ENCODE measurements at places on chromosomes 3 and 15.

GRCh38 chr3:182509844-182510460, 283.4 kb upstream of the ATP11B start:
- no peak for DNase-seq

DNA sequence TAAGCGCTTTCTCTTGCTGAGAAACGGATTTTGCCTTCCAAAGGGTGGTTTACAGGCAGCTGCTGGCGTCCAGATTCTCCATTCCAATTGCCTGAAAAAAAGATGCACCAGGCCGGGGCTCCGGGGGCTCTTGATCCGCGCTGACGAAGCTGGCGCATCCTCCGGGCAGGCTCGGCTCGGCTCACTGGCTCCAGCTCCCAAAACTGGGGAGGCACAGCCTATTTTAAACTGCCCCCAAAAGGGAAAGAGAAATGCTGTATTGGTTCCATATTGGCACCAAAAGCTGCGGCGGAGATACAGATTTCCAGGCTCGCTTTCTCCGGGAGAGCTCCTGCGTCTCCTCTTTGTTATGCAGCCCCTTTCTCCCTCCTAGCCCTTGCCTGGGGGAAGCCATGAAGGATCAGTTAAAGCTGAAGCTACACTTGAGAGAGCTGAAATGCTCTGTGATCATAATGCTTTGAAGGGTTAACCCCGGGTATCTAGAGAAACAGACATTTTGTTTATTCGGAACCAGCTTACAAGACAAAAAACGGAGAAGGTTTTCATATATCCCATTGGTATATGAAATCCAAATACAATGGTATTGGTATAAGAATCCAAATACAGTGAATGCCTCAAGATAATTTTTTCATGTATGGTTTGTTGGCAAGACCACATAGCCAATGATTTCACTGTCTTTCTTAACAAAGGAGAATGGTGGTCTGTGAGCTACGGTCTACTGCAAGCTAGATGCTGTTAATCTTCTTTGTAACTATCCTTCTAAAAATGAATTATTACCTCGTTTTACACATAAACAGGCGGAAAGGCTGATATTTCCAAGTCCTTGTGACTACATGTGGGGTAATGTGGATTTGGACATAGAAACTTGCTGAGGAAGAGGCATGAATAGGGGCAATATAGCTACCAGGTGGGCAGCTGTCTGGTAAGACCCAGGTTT, 693 bp downstream of the CD200 start:
- no peak for DNase-seq

- no peak for DNase-seq
These were observed 317.3 kb downstream of the TLE3 start for GRCh38 chr15:69780374-69780773.

DNA sequence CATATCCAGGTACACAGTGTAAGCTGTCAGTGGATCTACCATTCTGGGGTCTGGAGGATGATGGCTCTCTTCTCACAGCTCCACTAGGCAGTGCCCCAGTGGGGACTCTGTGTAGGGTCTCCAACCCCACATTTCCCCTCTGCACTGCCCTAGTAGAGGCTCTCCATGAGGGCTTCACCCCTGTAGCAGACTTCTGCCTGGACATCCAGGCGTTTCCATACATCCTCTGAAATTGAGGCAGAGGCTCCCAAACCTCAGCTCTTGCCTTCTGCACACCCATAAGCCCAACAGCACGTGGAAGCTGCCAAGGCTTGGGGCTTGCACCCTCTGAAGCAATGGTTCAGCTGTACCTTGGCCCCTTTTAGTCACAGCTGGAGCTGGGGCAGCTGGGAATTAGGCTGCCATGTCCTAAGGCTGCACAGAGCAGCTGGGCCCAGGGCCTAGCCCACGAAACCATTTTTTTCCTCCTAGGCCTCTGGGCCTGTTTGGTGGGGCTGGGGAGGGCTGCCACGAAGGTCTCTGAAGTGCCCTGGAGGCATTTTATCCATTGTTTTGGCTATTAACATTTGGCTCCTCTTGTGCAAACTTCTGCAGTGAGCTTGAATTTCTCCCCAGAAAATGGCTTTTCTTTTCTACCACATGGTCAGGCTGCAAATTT, 65.5 kb upstream of the FILIP1L start:
- DNase-seq = no peak

DNA sequence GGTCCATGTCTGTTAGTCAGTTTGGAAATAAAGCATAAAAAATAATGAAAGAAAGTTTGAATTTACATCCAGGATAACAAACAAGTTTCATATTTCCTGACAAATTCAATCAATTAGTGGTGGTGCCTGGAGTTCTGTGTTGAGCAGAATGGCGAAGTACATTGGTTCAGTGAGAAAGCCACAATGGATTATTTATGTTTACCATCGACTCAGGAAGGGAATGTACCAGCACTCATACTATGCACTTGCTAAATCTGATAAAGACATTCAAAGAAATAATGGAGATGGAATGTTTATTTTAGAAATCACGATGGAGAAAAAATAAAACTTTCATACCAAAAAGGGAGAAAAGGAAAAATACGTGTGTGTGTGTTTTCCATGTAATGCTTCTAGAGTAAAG, 45.3 kb upstream of the MME start:
- no peak for DNase-seq

DNA sequence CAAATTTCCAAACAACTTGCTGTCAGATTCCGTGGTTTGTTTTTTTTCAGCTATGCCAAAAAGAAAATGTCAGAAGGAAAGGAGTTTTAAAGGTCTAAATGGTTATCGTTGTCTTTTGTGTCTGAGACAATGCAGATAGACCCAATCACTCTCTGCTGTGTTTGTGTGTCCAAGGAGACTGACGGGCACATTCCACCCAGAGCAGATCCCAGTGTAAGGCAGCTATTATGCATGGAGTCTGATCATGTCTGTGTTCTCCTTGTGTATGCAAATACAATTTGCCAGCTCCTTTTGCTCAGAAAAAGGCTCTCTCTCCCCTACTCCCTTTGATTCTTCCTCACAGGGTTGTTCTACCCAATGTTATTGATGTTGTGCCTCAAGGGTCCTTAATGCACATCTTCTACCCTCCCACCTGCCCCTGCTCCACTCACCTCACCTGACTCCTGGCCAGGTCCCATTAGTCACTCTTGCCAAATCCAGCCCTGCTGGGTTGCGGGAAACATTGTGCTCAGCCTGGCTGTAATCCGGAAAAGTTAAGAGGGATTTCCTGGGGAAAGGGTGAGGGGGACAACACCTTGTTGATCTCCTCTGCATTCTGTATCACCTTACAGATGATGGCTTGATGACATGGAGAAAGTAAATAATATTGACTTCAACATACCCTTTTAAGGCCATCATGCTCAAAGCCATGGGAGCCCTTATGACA, 61.0 kb downstream of the OTOL1 start:
- no peak for DNase-seq

- DNase-seq = no peak
These were observed 9.1 kb upstream of the UTS2B start for GRCh38 chr3:191339316-191339917.

- DNase-seq = no peak
These were observed 35.1 kb upstream of the CSPG5 start for GRCh38 chr3:47613722-47614121.

DNA sequence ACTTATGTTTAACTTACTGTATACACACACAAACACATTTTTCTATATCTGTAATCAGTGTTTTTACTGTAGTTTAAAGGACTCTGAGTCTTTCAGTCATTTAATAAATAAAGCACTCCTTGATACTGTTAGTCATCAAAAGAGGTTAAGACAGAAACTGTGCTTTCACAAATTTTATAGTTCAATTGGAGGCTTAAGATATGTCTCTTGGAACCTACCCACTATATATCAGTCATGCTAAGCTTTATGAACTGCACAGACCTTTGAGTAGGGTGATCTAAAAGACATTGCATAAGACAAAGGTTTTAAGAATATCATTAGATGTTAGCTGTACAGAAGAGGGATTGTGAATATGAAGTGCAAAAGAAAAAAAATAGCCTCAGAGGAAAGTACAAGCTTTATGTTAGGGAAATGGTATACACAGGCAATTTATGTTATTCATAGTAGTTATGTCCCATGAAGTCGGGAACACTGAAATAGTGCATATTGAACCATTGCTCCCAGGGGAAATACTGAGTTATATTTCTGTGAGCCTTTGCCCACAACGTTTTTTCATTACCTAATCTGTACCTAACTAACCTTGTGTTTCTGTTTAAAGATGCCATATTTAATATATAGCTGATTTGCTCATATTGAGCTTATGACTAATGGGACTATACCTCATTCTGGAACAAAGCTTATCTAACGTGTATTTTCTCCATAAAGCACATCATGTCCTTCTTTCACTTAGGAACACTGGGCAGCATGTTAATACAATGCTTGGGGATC, 19.7 kb downstream of the CHMP2B start:
- DNase-seq = no peak
